ENCODE measurements at places on chromosomes 6 and 20.

DNA sequence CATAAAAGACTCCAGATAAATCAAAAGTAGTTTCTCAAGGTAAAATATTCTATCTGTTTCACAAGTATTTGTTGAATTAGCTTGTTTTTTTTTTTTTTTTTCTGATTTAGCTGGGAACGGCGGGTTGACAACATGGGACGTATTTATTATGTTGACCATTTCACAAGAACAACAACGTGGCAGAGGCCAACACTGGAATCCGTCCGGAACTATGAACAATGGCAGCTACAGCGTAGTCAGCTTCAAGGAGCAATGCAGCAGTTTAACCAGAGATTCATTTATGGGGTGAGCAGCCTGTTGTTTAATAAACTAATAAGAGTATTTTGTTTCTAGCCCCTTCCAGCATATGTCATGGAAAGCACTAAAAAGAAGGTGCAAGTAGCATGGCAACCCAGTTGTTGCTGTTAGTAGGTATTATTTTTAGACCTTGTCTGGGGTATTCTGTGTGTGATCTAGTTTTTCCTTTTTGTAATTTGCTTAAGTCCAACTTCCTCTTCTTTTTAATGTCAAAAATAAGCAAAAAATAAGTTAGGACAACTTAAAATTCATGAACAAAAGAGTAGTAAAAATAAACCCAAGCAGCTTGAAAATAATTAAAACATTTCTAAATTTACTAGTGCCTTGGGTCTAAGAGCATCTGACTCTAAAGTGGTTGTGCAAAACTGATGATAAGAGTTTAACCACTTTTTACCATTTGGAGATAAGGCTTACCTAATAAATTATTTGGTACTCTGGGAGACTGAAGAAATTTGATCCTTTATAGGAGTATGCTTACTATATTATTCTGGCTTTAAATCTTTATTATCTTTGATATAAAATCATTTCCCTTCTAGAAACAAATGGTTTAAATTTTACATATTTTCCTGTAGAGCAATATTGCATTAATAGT is 70.8 kb upstream of the DYNLRB1 start:
- no peak for DNase-seq

DNA sequence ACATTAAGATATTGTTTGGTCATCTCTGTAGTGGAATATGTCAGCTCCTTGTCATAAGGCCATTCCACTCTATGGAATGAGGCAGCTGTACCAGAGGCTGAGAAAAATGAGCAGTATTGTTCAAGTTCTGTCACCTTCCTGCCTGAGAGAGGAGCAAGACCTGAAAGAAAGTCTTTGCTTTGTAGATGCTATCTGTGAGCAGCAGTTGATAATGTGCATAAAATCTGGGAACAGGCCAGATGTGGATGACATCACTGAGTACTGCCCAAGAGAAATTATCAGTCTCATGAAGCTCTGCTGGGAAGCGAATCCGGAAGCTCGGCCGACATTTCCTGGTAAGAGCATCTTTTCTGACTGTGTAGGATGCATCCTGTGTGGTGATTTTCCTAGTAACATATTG is 16.8 kb downstream of the RIPK1 start:
- peak; percentile 19 for DNase-seq

- DNase-seq: peak; percentile 73
Observed at GRCh38 chr6:91299544-91300491, 712.9 kb upstream of the MAP3K7 start.

DNA sequence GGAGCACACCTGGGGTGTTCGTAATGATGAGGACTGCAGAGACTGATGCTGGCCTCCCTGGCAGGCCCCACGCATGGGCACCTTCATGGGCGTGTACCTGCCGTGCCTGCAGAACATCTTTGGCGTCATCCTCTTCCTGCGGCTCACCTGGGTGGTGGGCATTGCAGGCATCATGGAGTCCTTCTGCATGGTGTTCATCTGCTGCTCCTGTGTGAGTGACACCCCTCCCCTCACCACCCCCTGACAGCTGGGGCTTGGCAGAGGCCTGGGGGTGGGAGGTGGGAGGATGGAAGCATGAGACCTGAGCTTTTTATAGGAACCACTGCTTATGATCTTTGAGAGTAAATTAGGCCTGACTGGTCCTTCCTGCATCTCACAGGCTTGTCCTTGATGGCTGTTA is 6.7 kb downstream of the SLC12A5 start:
- DNase-seq: no peak

DNA sequence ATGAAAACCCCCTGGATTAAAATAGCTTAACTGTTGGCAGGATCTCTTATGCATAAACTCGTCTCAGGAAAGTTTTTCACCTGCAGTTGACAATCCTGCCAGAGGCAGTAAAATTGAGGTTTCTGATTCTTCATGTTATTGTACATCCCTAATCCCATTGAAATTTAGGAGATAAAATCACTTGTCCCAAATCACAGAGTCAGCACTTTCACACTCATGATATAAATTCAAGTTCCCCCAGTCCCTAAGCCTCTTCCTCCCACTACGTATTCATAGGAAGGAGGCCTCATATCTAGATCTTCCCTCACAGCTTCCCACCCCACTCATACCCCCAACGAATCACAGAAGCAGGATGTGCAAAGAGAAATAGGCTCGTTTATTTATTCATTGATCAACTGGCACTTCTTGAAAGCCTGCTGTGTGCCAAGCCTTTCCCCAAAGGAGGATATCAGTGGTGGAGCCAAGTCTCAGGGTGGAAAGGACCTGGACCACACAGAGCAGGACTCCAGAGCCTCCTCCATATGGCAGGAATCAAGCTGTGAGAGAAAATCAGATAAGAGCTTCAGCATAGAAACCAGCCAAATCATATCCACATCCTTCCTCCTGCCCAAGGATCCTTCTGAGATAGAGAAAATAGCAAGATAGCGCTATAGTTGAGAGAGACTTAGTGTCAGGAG is 2.3 kb downstream of the SLPI start:
- DNase-seq: no peak

DNA sequence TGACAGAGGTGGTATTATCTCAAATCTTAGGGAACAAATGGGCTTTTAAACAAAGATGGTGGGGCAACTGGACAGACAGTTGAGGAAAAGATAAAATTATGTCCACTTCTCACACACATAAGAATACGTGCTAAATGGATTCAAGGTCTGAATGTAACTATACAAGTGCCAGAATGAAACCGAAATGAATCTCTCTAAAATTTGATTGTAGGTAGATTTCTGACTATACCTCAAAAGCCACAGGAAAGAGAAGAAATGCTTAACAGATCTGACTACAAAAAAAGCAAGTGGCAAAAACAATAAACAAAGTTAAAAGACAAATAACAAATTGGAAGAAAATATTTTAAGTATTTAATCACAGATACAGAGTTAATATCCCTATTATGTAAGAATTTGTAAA is 182.7 kb upstream of the OLIG3 start:
- no peak for DNase-seq

DNA sequence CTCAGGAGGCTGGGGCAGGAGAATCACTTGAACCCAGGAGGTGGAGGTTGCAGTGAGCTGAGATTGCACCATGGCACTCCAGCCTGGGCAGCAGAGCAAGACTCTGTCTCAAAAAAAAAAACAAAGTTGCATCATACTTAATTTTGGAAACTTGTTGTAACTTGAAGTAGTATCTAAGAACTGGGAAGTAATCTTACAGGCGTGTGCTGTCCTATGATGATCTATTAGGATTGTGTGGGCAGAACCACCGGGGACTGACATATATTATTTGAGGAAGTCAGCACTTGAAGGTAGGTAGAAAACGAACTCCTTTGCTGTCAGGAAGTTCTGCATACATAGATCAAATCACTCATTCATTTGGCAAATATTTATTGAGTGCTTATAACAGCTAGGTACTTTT is 188.5 kb downstream of the ZNF217 start:
- no peak for DNase-seq

DNA sequence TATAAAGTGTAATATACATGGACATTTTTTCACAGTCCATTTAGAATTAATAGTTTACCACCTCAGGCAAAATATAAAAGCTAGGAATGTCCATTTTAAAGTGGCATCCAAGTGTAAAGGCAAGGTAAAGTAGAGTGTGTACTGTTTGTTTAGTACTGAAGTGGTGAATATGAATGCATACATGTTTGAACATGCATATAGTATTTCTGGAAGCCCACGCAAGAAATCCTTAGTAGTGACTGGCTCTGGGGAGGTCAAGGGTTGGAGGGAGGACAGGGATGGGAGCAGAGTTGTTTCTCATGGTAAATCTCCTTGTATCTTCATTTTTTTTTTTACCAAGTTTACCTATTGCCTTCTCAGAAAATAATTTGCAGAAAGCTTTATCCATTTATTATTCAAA is 129.2 kb downstream of the UNC5CL start:
- no peak for DNase-seq

- DNase-seq: peak; percentile 1
Observed at GRCh38 chr6:33983109-33983716, 162.7 kb downstream of the GRM4 start.

DNA sequence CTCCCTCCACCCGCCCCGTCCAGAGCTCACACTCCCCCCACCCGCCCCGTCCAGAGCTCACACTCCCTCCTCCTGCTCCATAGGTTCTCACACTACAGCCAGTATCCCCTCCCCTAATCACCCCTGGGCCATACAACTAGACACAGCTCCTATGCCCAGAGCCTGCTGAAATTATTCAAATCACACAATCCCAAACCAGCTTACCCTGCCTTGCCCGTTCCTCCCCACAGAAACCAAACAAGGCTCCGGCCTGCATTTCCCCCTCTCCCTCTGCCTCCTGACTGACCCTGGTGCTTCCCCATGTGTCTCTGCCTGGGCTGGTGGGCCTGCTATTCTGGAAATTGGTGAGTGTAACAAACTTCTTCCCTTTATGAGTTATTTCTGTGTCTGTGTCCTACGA is 18.6 kb downstream of the SLC2A4RG start:
- no peak for DNase-seq

GRCh38 chr6:158575550-158575949 is 15.7 kb downstream of the TMEM181 start:
- no peak for DNase-seq

DNA sequence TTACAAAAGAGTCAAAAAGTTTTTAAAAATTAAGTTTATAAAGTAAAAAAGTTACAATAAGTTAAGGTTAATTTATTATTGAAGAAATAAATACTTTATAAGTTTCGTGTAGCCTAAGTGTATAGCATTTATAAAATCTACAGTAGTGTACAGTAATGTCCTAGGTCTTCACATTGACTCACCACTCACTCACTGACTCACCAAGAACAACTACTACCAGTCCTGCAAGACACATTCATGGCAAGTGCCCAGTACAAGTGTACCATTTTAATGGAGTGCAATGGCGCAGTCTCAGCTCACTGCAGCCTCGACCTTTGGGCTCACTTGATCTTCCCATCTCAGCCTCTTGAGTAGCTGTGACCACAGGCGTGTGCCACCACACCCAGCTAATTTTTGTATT is 128.2 kb downstream of the GPX5 start:
- no peak for DNase-seq

GRCh38 chr6:3035397-3035796 is 32.9 kb upstream of the RIPK1 start:
- no peak for DNase-seq

GRCh38 chr20:64036346-64037198 is 590 bp downstream of the C20orf204 start:
- peak; percentile 53 for DNase-seq

GRCh38 chr6:55182016-55182650 is 7.8 kb downstream of the HCRTR2 start:
- no peak for DNase-seq

- no peak for DNase-seq
Observed at GRCh38 chr6:7341989-7342742, 29.2 kb upstream of the SSR1 start.

- peak; percentile 48 for DNase-seq
Observed at GRCh38 chr6:130143709-130144108, 79.0 kb downstream of the SAMD3 start.

DNA sequence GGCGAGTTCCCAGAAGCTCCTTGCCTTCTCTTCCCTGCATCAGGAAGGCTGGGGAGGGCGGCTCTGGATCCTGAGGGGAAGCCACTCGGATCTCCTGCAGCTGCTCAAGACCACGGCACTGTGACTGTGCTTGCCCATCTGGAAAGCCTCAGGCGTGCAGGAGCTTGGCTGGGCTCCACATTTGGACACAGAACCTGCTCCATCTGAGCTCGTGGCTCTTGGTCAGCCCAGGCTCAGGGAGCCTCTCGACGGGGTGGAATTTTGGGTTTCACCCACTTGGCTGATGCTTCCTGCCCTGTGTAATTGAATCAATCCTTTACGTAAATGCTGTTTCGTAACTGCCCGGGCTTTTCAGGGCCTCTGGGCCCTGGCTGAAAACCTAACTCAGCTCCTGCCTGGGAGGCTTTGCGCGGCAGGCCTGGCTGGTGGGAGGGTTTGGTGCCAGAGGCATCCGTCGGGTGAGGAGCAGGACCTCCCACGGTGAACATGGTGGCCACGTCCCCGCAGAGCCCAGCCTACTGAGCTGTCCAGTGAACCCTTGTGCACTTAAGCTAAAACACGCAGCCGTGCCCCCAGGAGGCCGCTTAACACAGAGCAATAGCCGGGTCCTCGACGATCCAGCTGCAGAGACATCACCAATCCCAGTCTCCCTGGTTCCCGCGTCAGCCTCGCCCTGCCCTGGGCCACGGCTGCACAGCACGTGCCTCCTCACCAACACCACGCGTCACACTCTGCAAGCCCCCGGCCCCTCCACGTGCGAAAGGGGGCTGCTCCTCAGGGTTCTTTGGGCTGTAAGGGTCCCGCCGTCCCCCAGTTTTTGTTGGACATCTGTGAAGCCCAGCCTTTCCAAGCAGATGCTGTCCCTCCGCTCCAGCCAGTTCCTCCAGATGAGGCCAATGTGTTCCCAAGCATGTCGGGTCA is 241.0 kb downstream of the DLL1 start:
- peak; percentile 50 for DNase-seq

DNA sequence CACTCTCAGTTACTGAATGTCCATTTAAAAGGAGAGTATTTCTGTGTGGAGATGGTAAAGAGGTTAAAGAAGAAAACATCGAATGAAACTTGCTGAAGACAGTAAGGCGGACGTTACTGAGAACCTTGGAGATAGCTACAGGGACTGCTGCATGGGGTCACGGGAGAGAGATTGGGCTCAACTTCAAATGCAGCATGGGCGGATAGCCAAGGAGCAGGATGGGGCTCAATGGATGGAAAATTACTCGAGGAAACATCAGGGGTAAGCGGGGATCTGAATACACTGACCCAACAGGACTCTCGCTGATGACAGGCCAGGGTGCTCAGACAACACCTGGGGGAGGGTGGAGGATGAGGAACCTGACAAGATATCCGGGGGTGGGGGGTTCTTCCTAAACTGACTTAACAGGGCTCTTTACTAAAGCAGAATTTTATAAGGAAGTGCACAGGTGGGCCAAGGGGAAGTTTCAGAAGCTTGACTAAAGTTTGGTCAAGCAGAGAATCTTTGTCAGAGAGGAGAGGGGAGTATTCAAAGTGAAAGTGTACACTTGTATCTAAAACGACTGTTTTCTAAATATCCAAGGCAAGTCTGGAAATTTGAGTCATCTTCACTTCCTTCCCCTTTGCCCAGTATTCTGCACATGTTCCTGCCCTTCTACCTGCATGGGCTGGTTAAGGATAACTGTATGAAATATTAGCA is 22.8 kb downstream of the ECT2L start:
- DNase-seq: no peak

Data from IMR-90 (cell line).